ENCODE measurements at places on chromosomes 16 and 17. TPM values are rescaled to one million over a fixed set of nuclear protein-coding genes. Genes with fewer than 3 reads are reported as not detected.

- no peak overlapping the region for H3K4me3 ChIP-seq
- no peaks in the 10 kb centered on the region for H3K27me3 ChIP-seq
- no peak for DNase-seq
- H3K4me1 ChIP-seq: peaks cover 5% of the 10 kb centered on the region
- no peaks in the 10 kb centered on the region for H3K36me3 ChIP-seq
These were observed 425.0 kb downstream of the CDH11 start for GRCh38 chr16:64696866-64697265.

GRCh38 chr17:76008630-76009425, 8.2 kb downstream of the CDK3 start:
- no peak for DNase-seq
- H3K4me1 ChIP-seq: peaks cover 21% of the 10 kb centered on the region
- no peak overlapping the region for H3K27ac ChIP-seq
- no peaks in the 10 kb centered on the region for H3K36me3 ChIP-seq
- no peaks in the 10 kb centered on the region for H3K27me3 ChIP-seq

The CCL1 gene
- 1.5 TPM for total RNA-seq

The ZNF48 gene
- 9.0 TPM for total RNA-seq

- no peaks in the 10 kb centered on the region for H3K36me3 ChIP-seq
- no peak overlapping the region for H3K4me3 ChIP-seq
- no peaks in the 10 kb centered on the region for H3K4me1 ChIP-seq
- DNase-seq: no peak
These were observed 27.5 kb downstream of the GGA2 start for GRCh38 chr16:23482778-23483177.

GRCh38 chr17:49333804-49334203, 28.2 kb downstream of the ZNF652 start:
- no peak overlapping the region for H3K4me3 ChIP-seq
- H3K27ac ChIP-seq: no peak overlapping the region
- no peaks in the 10 kb centered on the region for H3K27me3 ChIP-seq
- peaks cover under 1% of the 10 kb centered on the region for H3K4me1 ChIP-seq
- DNase-seq: no peak
